ENCODE measurements at places on chromosomes 4 and X.
A peak's percentile ranks its signal among the peaks of the same experiment; 100 is the strongest.

GRCh38 chr4:98516441-98517217 lies 141.8 kb downstream of the TSPAN5 start:
- no peak for DNase-seq

GRCh38 chr4:2484185-2484584 lies 15.3 kb downstream of the RNF4 start:
- DNase-seq: no peak

DNA sequence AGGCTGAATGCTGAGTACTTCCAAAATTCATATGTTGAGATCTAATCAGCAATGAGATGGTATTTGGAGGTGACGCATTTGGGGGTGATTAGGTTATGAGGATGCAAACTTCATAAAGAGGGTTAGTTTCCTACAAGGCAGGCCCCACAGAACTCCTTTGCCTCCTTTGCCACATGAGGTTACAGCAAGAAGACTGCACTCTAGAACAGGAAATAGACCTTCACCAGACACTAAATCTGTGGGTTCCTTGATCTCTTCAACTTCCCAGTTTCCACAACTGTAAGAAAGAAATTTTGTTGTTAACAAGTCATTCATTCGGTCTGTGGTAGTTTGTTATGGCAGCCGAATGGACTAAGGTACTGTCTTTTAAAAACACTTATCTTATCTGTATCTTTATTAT lies 681.9 kb upstream of the HS3ST1 start:
- DNase-seq: no peak

GRCh38 chr4:54077812-54078211 lies 13.4 kb upstream of the CHIC2 start:
- DNase-seq: no peak

DNA sequence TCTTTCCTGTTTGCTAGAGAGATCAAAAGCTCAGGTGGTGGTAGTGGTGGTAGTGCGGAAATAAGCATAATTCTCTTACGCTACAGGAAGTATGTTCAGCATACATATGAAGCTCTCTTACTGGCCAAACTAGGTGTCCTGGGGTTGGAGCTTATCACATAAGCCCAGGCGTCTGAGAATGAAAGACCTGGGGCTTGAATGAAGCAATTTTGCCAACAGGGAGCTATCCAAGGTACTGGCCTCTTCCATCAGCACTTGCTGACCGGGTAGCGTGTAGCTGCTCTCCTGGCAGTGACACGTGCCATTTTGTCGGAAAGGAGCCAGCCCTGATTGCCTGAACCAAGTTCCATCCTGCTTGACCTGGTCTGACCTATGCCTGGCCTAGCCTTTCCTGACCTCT lies 65.9 kb upstream of the HPF1 start:
- peak; percentile 39 for DNase-seq

DNA sequence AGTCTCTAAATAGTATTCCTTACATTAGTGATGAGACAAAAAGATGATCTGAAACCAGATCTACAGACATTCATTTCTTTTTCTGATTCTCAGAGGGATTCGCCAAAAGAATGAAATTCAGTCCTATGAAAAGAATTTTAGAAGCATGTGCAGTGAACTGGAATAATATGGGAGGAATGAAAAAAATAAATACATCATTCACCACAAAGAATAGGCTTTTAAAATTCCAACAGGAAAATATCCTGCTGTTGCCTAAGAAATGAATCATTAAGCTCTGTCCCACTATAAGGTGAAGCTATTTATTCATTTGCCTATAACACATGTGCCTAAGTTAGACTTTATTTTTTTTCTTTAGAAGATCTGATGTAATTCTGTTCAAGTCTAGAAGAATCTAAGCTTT lies 165.9 kb downstream of the IL15 start:
- no peak for DNase-seq

- no peak for DNase-seq
Observed at GRCh38 chr4:38769441-38769840, 13.3 kb downstream of the TLR10 start.

DNA sequence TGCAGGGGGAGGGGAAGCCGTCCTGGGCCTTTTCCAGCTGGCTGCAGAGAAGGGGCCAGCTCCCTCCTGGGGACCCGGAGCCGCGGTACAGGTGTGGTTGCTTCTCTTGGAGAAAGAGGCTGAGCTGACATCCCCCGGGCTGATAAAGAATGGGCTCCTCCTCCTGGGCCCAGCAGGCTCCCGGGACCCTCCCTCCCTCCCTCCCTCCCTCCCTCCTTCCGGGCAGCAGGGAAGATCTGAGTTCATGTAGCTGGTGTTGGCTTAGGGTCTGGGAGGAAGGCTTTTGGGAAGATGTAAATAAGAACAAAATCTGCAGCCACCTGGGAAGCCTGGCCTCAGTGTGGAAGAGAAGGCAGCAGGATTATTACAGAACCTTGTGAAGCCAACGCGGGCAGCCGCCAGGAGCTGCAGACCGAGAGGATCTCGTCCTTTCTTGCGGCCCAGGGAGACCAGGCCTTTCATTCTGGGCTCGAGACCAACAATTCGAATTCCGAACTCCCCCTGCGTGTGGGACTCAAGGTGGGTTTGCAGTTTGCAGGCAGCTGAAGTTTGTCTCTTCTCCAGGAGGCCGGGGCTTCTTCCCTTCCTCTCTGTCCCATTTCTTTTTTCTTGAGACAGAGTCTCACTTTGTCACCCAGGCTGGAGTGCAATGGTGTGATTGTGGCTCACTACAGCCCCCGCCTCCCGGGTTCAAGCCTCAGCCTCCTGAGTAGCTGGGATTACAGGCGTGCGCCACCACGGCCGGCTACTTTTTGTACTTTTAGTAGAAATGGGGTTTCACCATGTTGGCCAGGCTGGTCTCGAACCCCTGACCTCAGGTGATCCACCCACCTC lies at the start of gene PLCXD1:
Gene PLCXD1 (plus strand): TSS at position 216 of the 834 bp plus-strand sequence. CDS start 2,807 bp downstream, outside the sequence.
- peak; percentile 23 for DNase-seq

DNA sequence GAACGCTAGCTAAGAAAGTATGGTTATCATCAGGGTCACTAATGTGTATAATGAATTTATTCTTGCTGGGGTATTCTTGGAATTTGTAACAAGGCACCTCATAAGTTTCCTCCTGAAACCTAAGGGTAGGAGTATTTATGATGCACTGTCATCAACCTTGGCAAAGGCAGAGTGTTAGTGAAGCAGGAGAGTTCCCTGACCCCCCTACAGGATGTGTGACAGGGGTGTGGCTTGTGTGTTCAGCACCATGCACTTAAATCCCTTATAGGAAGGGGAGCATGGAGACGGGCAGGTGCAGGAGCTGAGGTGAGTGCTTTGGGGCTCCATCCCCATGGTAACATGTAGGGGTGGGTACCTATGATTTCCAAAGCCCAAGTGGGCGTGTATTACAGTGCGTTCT lies 237.7 kb downstream of the GALNTL6 start:
- no peak for DNase-seq

DNA sequence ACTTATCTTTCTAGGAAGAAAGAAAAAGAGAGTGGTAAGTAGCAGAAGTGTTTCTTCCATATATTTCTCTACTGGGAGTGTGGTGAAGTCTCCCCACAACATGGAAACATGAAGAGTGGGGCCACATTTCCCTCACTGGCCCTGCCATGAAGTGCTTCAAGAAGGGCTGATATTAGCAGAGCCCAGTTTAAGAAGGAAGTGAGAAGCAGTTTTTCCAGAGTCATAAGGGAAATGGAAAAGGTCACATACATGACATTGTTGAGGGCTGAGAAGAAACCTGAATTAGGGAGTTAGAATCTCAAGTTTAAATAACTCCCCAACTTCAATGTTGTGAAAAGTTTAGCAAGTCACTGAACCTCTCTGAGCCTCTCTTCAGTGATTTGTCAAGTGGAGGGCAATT lies 171.9 kb upstream of the RBPJ start:
- DNase-seq: no peak

DNA sequence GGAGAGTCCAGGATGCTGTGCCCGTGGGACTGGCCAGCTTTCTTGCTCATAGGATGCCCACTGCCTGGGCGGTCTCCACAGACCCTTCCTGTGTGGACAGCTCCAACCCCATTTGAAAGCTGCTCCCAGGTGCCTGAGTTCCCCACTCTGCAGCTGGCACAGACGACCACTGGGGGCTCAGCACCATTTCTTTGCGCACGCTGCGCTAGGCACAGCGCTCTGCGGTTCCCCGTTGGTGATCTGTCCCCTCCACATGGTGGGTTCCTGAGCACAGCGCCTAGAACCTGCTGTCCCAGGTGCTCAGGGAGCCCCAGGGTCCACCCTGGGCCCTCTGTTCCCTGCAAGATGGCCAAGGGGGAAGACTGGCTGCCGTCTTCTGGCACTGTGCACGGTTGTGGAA lies 45.4 kb upstream of the AFAP1 start:
- DNase-seq: no peak

- DNase-seq: no peak
Observed at GRCh38 chrX:39576041-39576872, 521.5 kb downstream of the BCOR start.
